Activated CD4-positive, alpha-beta memory T cell treated with anti-CD3 and anti-CD28 coated beads, Interleukin-2, amount 10 ng/mL, durations not matched to agents 7 days and 5 days (primary cell): ENCODE measurements at places on chromosomes 5 and 9.

- peaks cover 36% of the 10 kb centered on the region for H3K36me3 ChIP-seq
- no peaks in the 10 kb centered on the region for H3K27me3 ChIP-seq
- DNase-seq = no peak
- no peak overlapping the region for H3K4me3 ChIP-seq
Measured at GRCh38 chr5:55039843-55040242, 15.8 kb downstream of the GZMK start.

DNA sequence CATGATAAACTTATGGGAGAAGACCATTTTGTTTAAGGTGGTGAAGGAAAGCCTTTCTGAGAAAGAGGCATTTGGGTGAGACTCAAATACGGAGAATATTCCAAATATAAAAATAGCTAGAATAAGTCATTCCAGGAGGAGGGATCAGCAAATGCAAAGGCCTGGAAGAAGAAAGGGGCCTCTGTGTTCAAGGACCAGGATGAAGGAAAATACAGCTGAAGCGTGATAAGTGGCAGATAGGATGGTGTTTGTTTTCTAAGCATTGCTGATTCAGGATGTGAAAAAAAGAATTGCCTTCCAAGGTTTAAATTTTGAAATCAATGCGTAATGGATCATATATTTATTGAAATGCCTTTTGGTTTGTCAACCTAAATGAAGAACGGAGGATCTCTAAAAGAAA, 59.4 kb upstream of the CAST start:
- no peaks in the 10 kb centered on the region for H3K4me1 ChIP-seq
- no peak overlapping the region for H3K27ac ChIP-seq
- H3K4me3 ChIP-seq = no peak overlapping the region
- peaks cover 16% of the 10 kb centered on the region for H3K27me3 ChIP-seq
- H3K36me3 ChIP-seq = no peaks in the 10 kb centered on the region

GRCh38 chr5:59640411-59640810, 253.1 kb downstream of the PDE4D start:
- H3K36me3 ChIP-seq = no peaks in the 10 kb centered on the region
- H3K27ac ChIP-seq = no peak overlapping the region
- no peaks in the 10 kb centered on the region for H3K4me1 ChIP-seq
- H3K27me3 ChIP-seq = peaks cover 16% of the 10 kb centered on the region
- H3K4me3 ChIP-seq = no peak overlapping the region

GRCh38 chr5:142924135-142924883, 154.1 kb downstream of the ARHGAP26 start:
- no peaks in the 10 kb centered on the region for H3K36me3 ChIP-seq
- DNase-seq = peak; percentile 28
- no peak overlapping the region for H3K4me3 ChIP-seq
